ENCODE measurements at places on chromosomes 5 and 9.

- no peak for DNase-seq
These were observed 54.0 kb upstream of the TNC start for GRCh38 chr9:115171921-115172388.

- DNase-seq, result no peak
These were observed 219.3 kb downstream of the KCNN2 start for GRCh38 chr5:114581136-114581535.

DNA sequence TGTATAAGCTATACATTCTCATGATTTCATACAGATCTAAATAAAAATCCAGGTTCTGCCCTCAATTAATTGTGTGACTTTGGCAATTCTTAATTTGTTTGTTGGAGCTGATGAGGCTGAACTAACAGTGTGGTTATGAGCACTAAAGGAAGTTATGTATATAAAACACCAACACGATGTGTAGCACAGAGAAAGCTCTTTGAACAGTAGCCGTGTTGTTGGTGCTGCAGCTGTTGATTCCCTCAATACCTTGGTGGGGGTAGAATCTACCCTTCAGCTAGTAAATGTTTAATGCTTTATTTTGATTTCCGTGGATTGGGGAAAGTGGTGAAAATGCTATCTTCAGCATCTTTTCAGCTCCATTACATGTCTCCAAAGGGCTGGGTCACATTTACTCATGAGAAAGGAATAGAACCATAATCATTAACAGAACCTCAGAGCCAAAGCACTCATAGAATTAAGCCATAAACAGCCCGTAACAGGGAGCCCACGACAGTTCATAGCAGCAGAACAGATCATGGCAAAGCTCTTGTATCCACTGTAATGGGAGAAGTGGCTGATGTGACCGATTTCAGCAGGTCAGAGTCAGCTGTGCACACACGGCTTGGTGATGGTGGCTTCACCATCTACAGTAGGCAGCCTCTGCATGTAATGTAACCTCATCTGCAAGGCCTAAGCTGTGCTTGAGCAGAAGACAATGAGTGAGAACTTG is 332.7 kb downstream of the DIRAS2 start:
- no peak for DNase-seq

DNA sequence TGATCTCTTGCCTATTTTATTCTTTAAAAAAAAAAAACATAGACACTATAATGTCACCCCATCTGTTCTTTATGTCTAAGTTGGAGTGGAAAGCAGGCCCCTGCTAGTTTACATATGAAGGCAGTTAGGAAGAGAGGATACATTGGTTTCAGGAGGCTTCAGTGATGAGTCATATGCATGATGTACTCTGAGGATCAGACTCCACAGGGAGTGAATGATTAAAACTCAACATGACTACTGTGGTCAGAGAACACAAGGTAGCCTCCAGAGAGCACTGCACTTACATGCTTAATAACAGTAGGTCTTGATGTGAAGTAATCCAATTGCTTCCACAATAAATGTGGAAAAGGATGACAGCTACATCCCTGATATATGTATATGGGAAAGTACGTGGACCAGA is 22.7 kb upstream of the FSTL4 start:
- no peak for DNase-seq

DNA sequence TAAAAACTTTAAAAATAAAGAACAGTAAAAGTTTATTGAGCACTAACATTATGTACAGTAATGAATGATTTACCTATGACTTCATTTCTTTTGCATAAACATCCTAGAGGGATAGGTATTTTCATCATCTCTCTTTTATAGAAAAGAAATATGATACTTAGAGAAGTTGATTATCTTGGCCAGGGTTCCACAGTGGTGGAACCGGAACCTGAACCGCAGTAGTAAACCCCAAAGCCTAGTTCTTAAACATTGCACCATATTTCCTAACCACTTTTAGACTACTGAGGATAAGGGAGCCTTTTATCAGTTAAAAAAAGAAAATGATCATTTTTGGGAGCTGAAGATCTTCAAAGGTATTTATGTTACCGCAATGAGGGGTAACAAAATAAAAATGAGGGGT is 205.7 kb upstream of the SGCD start:
- DNase-seq, result no peak

DNA sequence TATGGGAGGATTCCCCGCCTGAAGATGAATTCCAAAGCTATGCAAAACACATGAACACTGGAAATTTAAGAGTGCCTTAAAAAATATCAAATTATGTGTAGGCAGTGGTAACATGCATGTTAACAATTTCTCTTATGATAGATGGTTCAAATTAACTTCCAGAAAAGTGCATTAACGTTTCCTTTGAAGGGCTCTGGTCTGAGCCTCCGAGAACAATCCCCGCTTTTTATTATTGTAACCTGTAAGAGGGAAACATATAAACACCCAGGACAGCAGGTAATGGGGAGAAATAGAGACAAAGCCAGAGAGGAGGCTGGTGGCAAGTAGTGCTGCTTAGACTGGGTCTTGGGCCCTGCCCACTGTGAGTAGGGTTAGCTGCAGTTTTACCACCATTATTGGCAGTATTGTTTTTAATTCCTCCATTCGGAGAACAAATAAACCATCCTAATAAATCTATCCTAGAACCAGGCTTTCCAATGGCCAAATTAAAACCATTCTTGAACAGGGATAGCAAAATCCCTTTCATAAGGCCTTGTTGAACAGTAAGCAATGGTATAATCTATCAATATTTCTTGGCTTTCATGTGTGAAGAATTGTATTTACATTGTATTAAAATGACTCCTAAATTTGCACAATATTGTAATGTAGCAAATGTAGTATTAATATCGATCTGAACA is 6.3 kb downstream of the NR2F1 start:
- no peak for DNase-seq

GRCh38 chr5:116953251-116953930 is 378.8 kb upstream of the SEMA6A start:
- no peak for DNase-seq

DNA sequence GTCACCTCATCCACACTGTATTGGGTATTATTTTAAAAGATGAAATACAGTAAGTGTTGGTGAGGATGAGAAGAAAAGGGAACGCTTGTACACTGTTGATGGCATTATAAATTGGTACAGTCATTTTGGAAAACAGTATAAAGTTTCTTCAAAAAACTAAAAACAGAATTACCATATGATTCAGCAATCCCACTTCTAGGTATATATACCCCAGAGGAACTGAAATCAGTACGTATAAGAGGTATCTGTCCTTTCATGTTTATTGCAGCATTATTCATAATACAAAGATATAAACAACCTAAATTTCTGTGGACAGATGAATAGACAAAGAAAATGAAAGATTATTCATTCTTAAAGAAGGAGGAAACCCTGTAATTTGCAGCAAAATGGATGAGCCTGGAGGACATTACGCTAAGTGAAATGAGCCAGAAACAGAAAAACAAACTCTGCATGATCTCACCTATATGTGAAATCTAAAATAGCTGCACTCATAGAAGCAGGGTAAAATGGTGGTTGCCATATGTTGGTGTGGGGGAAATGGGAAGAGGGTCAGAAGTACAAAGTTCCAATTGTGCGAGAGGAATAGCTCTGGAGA is 191.6 kb downstream of the TRIM36 start:
- DNase-seq, result no peak

DNA sequence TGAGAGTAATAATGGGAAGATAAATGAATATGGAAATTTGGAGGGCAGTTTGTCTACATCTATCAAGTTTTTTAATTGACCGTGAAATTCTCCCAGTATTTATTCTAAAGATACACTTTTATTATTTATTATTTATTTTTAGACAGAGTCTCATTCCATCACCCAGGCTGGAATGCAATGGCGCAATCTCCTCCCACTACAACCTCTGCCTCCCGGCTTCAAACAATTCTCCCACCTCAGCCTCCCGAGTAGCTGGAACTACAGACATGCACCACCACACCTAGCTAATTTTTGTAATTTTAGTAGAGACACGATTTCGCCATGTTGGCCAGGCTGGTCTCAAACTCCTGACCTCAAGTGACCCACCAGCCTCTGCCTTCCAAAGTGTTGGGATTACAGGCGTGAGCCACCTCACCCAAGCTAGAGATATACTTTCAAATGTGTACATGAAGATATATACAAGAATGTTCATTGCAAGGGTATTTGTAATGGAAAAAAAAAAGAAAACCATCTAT is 97.7 kb upstream of the SLC12A2 start:
- no peak for DNase-seq

DNA sequence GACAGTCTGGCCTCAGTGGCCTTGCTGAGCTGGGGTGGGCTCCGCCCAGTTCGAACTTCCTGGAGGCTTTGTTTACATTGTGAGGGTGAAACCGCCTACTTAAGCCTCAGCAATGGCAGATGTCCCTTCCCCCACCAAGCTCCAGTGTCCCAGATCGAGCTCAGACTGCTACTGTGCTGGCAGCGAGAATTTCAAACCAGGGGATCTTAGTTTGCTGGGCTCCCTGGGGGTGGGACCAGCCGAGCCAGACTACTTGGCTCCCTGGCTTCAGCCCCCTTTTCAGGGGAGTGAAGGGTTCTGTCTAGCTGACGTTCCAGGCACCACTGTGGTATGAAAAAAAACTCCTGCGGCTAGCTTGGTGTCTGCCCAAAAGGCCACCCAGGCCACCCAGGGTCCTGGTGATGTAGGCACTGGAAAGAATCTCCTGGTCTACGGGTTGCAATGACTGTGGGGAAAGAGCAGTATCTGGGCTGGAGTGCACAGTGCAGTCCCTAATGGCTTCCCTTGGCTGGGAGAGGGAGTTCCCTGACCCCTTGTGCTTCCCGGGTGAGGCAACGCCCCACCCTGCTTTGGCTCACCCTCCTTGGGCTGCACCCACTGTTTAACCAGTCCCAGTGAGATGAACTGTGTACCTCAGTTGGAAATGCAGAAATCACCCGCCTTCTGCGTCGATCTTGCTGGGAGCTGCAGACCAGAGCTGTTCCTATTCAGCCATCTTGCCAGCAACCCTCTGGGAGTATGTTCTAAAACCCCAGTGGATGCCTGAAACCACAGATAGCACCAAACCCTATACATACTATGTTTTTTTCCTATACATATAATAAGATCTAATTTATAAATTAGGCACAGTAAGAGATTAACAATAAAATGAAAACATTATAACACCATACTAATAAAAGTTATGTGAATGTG is 95.5 kb downstream of the TMEM161B start:
- no peak for DNase-seq

DNA sequence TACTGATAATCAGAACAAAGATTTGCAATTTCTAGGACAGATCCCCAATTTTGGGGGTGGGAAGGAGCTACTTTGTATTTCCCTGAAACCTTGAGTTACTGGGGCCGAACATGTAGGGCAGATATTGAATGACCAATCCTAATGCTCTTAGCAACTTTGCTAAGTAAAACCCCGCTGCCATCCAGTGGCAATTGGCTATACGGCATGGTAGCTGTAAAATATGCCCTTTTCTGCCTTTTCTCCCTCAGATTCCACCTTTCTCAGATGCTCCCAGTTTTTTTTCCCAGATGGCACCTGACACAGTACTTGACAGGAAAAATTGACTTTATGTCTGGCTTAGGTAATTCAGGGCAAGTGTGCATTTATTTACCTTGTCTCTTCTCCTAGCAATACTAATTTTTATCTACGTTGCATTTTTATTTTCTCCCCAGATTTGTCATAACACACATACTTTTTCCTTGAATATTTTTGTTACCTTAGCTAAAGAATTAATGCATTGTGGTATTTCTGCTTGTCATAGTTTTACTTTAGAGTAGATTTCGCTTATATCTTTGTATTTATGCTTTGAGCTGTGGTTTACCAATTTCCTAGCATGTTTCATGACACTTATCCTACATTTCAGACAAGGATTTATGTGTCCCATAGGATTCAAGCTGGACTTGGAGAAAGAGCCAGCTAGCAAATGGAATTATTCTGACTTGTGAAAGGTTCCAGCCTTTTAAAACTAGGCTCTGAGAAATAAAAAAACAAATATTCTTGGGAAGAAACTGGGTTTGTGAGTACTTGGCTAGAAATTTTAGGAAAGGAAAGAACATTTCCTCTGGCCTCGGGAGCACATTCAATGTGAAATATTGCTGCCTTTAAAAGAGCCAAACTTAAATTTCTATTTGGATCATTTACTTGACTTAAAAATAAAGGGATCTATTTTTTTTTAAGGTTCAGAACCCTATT is 37.4 kb downstream of the PIK3R1 start:
- DNase-seq, result peak; percentile 30

- DNase-seq, result no peak
These were observed 5.7 kb downstream of the C9orf43 start for GRCh38 chr9:113416149-113416721.

DNA sequence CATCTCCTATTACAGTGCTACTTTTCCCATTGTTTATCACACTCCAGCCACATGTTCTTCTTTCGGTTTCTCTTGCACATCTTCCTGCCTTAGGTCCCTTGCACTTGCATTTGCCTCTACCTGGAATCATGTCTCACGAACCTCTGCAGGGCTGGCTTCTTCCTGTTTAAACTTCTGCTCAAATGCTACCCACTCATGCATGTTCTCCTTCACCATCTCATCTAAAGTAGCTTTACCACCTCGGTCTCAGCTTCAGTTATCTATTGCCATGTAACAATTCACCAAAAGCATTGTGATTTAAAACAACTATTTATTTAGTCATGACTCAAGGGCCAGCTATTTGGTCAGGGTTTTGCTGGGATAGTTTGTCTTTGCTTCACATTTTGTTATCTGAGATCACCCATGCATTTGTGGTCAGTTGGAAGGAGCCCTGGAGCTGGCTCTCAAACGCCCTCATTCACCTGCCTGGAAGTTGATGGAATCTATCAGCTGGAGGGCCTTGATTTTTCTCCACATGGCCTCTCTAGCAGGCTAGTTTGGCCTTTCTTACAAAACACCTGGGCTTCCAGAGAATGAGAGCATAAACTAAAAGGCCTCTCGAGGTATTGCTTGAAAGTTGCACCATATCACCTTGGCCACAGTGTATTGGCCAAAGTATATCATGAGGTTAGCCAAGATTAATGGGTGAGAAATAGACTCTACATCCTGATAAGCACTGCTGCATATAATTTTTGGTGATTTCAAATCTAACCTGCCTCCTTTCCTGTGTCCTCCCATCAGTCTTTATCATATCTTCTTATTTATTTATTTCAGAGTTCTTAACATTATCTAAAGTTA is 21.4 kb downstream of the SPINK1 start:
- no peak for DNase-seq

GRCh38 chr5:56585461-56585860 is 229.9 kb upstream of the MAP3K1 start:
- no peak for DNase-seq

GRCh38 chr9:115088860-115089259 is 29.1 kb downstream of the TNC start:
- DNase-seq, result no peak

- no peak for DNase-seq
These were observed 174.2 kb downstream of the TMEM161B start for GRCh38 chr5:88094403-88094802.

DNA sequence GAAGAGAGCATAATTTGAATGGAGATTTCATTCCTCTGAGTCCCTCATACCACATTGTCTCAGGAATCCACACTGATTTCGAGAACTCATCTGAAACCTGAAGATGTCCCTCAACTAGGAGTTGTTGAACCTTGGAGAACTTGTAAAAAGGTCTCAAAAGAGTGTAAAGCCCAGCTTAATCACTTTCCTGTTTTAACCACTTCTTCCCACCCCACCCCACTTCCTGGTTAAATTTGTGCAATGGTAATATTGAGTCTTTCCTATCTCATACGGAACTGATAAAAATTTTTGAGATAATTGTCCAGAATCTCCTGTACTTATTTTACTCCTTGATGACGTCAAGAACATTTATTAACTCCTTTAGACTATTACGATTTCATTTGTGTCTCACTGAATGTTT is 240.7 kb downstream of the ARRDC3 start:
- no peak for DNase-seq

Data from stimulated activated CD8-positive, alpha-beta memory T cell treated with anti-CD3 and anti-CD28 coated beads, Interleukin-2, amount 100 ng/mL, for 48 hours (primary cell).